ENCODE measurements at places on chromosomes 4 and X. TPM values are rescaled to one million over a fixed set of nuclear protein-coding genes. Genes with fewer than 3 reads are reported as not detected.

MAGIX gene
- 1.8 TPM for total RNA-seq

DNA sequence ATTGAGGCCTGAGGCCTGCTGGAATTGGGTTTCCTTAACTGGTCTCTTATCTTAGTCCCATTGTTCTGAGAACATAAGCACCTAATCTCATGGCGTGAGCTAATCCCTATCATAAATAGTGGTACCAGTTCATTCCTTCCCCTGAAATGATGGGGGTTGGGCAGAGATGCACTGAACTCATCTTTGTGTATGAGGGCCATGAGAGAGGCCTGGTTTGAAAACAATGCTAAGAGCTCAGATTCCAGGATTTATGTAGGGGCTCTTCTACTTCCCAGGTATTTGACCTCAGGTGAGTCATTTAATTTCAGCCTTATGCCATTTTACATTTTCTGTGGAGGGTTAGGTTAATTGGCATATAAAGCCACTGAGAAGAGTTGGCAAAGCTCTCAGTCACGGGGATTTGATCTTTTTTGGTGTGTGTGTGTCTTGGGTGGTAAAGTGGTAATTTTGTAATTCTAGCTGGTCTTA is 4.4 kb downstream of the RBM3 start:
- H3K36me3 ChIP-seq, result peaks cover 36% of the 10 kb centered on the region
- H3K4me1 ChIP-seq, result peaks cover 12% of the 10 kb centered on the region
- no peak overlapping the region for H3K27ac ChIP-seq
- DNase-seq, result no peak

CDKN2AIP gene
- 15.2 TPM for total RNA-seq

AMTN gene
- total RNA-seq, result not detected

DNA sequence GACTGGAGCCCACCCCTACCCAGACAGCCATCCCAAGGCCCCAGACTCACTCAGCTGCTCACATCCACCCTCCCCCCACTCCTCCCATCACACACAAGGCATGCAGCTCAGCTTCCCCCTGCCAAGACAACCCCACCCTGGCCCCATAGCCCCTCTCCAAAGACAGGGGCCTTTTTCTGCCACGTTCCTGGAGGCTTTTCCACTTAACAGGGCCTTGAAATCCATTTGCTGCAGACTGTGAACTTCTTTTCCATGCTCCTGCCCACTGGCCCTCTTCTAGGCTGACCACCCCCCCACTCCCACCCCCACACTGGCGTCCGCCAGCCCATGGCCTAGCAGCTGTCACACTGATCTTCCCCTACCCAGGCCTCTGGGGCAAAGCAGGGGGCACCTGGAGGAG is 76.0 kb downstream of the PJA1 start:
- peaks cover 43% of the 10 kb centered on the region for H3K27me3 ChIP-seq
- H3K4me1 ChIP-seq, result no peaks in the 10 kb centered on the region
- H3K36me3 ChIP-seq, result no peaks in the 10 kb centered on the region
- DNase-seq, result no peak

- H3K36me3 ChIP-seq, result no peaks in the 10 kb centered on the region
- no peak for DNase-seq
- H3K4me3 ChIP-seq, result no peak overlapping the region
- H3K27me3 ChIP-seq, result no peaks in the 10 kb centered on the region
Observed at GRCh38 chr4:45062935-45063545, 336.7 kb upstream of the GNPDA2 start.

HS6ST2 gene
- total RNA-seq, result not detected

GRCh38 chrX:46796574-46797191 is 37.8 kb upstream of the SLC9A7 start:
- H3K4me3 ChIP-seq, result no peak overlapping the region
- H3K4me1 ChIP-seq, result peaks cover 16% of the 10 kb centered on the region
- H3K36me3 ChIP-seq, result no peaks in the 10 kb centered on the region
- peak; percentile 66 for DNase-seq
- no peak overlapping the region for H3K27ac ChIP-seq

- no peaks in the 10 kb centered on the region for H3K27me3 ChIP-seq
- H3K4me1 ChIP-seq, result peaks cover 7% of the 10 kb centered on the region
- DNase-seq, result peak; percentile 57
- no peak overlapping the region for H3K4me3 ChIP-seq
Observed at GRCh38 chrX:18574591-18574990, 97.3 kb downstream of the RS1 start.

- no peaks in the 10 kb centered on the region for H3K27me3 ChIP-seq
- DNase-seq, result no peak
- H3K27ac ChIP-seq, result no peak overlapping the region
- no peak overlapping the region for H3K4me3 ChIP-seq
- peaks cover 2% of the 10 kb centered on the region for H3K4me1 ChIP-seq
Observed at GRCh38 chr4:108982402-108983185, 219.7 kb upstream of the ETNPPL start.

DNA sequence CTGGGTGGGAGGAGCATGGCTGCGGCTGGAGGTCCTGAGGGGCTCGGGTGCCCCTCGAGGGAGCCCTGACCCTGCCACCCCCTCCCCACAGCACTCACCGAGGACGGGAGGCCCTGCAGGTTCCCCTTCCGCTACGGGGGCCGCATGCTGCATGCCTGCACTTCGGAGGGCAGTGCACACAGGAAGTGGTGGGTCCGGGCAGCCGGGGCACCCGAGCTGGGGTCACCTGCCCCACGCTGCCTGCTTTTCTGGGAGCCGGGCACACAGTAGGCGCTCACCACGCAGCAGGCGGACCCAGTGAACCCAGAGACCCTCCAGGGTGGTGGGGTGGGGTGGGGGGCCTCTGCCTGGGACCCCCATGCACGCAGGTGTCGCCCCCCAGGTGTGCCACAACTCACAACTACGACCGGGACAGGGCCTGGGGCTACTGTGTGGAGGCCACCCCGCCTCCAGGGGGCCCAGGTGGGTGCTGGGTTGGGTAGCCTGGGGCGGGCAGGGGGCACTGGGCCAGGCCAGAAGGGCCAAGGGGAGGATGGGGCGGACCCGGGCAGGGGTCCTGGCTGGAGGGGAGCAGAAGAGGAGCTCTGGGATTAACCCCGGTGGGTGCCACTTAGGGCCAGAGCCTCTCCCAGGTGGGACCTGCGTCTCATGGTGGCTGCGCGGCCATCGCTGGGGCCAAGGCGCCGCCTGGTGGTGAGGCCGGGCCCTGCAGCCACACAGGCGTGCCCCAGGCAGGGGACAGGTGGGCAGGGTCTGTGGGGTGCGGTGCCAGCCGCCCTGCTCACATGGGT is 1.4 kb downstream of the HGFAC start:
- peak; percentile 99 for DNase-seq
- no peaks in the 10 kb centered on the region for H3K27me3 ChIP-seq
- no peak overlapping the region for H3K4me3 ChIP-seq
- no peaks in the 10 kb centered on the region for H3K4me1 ChIP-seq
- H3K27ac ChIP-seq, result no peak overlapping the region

GRCh38 chr4:93359586-93359985 is 469.0 kb upstream of the ATOH1 start:
- no peak overlapping the region for H3K27ac ChIP-seq
- no peaks in the 10 kb centered on the region for H3K27me3 ChIP-seq
- H3K4me1 ChIP-seq, result no peaks in the 10 kb centered on the region
- no peak for DNase-seq
- no peak overlapping the region for H3K4me3 ChIP-seq

DNA sequence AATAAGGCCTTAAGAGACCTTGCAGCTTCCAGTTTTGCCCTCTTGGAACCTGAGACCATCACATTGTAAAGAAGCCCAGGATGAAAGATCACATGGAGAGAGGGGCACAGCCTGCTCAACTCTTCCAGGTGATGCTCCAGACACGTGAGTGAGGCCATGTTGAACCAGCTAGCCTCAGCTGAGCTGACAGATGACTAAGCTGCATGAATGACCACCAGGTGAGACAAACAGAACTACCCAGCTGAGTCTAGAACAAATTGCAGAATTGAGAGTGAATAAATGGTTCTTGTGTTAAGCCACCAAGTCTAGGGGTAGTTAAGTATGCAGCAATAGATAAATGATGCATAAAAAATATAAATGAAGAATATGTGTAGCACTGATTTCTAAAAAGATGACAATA is 16.8 kb upstream of the GPR82 start:
- H3K36me3 ChIP-seq, result no peaks in the 10 kb centered on the region
- H3K27ac ChIP-seq, result no peak overlapping the region
- peaks cover 5% of the 10 kb centered on the region for H3K27me3 ChIP-seq
- DNase-seq, result no peak
